HCT116 (cell line): ENCODE measurements at places on chromosomes 7 and 10.

DNA sequence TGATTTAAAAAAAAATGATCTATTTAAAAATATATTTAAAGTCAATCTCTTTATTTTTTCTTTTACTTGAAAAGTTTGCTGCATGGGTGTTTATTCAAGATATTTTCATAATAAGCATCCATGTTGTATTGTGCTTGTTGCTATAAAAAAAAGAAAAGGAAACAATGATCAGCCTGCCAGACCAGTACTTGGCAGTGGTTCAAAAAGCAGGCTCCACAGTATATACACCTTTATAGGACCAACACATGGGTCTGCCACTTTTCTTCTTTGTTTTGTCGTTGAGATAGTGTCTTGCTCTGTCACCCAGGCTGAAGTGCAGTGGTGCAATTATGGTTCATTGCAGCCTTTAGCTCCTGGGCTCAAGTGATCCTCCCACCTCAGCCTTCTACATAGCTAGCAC, 228.0 kb downstream of the TWIST1 start:
- DNase-seq: no peak

- DNase-seq: no peak
These were observed 39.3 kb downstream of the RBM33 start for GRCh38 chr7:155683714-155684113.

- DNase-seq: no peak
These were observed 80.6 kb downstream of the ABCB5 start for GRCh38 chr7:20696002-20696605.

DNA sequence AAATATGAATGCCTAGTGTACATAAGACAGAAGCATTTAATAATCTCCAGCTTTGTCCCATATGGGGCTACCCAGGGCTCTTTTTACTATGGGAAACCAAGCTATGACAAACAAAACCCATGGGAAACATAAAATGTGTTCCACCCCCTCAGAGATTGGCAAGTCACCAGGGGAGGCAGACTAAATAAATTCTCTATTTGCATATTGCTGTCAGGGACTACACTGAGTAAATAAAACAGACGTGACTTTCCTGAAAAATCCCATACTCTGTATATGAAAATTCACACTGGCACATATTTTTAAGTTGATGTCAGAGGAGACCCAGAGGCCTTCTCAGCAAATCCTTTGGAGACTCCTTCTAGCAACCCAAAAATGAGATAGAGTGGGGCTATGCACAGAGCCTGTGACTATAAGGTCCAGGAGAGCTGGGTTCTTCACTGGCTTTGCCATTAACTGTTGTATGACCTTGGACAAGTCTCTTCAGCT, 44.0 kb upstream of the HPSE2 start:
- no peak for DNase-seq

DNA sequence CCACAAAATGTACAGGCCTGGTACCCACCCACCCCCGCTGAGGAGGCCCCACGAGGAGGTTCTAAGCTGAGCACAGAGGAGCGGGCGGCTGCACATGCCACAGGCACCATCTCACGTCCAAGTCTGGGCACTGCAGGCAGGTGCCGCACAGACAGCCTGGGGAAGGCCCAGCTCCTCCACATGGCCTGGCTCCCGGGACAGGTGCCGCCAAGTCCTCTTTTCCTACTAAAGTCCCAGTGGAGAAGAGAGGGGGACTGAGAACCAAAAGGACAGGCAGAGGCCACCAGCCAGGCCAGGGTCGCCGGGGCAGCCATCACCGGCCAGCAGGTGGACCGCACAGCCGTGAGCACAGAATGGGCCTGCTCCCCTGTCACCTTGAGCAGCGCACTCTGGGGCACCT, 91.1 kb downstream of the MAD1L1 start:
- DNase-seq: no peak

DNA sequence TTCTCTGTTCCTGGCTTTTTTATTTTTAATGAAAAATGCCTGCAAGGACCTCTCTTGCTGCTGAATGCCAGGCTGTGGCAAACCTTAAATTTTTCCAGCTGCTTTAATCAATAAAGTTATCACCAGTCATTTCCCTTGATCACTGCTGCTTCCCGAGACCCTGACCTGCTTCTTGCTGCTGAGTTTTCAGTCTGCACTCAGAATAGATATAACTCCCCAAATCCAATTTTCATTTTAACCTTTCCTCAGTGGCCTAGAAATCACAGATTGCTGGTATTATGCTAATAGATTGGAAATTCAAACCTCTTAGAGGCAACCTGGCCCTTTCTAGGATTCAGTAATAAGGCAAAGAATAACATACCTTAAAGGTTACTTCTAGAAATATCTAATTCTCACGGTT, 43.7 kb downstream of the LHPP start:
- no peak for DNase-seq

GRCh38 chr10:23037561-23037960, 57.8 kb upstream of the MSRB2 start:
- DNase-seq: no peak

DNA sequence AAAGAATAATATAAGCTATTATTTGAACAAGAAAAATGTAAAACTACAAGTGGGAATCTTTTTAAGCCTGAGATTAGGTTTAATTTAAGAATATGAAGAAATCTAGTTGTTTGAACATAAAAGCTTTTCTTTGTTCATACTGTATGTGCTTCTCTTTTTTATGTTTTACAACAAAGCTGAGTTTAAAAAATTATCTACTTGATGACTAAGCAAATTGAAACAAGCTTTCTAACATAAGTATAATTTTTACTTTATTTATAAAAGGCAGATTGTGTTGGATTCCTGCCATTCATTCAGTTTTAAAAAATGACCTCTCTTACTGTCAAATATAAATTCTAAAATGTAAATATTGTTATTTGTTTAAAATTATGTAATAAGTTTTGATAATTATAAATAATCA, 958.2 kb downstream of the DNAJB9 start:
- no peak for DNase-seq

DNA sequence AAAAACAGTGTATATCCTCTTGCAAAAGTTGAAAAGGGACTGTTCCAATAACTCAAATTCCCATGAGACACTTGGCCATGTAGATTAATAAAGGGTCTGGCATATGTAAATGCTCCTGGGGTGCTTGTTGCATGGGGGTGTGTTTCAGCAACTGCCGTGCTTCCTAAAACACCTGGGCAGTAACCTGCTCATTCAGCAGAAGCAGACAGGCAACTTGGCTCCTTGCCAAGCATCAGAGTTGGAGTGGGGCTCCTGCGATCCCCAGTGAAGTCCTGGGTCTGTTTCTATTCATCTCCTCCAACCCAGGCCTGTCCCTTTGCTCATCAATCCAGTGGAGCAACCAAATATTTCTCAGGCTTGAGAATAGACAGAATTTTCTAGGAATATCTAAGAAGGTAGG, 42.2 kb upstream of the ADAM12 start:
- no peak for DNase-seq

GRCh38 chr10:132069122-132069848, 3.5 kb downstream of the JAKMIP3 start:
- no peak for DNase-seq

- no peak for DNase-seq
These were observed 113.0 kb downstream of the EXOC4 start for GRCh38 chr7:133365917-133366316.

DNA sequence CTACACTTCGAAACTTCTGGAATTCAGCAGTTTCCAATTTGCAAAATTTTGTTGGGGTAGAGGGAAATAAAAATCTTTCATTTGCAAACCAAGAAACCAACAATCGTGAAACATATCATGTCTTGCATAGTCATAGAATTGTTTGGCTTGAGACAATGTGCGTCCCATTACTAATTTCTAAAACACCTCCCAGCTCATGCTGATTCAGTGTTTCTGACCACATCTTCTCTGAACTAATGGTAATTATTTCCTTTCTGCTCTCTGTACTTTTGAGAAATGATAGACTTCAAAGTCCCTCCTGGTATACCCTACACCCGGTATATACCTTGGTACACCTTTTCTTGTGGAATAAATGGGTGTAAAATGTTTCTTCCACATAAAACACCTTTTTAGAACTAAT, 41.8 kb upstream of the TSPAN13 start:
- DNase-seq: no peak

- no peak for DNase-seq
These were observed 102.3 kb upstream of the ARHGAP21 start for GRCh38 chr10:24826009-24826408.

DNA sequence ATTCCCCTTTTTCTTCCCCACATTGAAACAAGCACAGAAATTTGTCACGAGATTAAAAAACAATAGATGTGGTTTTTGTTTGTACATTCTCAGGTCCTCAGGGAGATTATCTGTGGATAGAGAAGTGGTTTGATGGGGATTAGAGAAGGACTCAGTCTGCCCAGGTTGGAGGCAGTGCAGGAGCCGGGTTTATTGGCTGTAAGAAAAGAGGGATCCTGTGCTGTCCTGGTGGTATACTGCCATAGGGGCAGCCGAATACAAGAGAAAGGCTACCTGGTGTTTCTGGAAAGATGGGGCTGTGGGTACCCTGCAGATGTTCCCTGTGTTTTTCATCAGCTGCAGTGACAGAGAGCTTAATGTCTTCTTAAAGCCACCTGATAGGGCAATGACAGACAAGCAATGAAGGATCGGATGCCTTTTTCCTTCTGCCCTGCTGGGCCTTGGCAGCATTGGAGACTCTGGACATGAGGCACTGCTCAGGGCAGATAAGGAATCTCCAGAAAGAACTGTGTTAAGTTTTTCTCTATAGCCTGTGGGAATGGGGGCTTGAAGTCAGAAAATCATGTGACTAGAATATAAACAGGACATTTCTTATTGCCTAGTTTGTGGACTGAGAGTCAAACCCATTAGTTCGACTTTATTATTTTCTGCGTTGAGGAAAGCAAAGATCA, 18.1 kb upstream of the GPR141 start:
- DNase-seq: no peak

GRCh38 chr10:128483216-128483615, 357.0 kb upstream of the MKI67 start:
- DNase-seq: no peak

- no peak for DNase-seq
These were observed 210.5 kb downstream of the BICC1 start for GRCh38 chr10:58723186-58723585.

DNA sequence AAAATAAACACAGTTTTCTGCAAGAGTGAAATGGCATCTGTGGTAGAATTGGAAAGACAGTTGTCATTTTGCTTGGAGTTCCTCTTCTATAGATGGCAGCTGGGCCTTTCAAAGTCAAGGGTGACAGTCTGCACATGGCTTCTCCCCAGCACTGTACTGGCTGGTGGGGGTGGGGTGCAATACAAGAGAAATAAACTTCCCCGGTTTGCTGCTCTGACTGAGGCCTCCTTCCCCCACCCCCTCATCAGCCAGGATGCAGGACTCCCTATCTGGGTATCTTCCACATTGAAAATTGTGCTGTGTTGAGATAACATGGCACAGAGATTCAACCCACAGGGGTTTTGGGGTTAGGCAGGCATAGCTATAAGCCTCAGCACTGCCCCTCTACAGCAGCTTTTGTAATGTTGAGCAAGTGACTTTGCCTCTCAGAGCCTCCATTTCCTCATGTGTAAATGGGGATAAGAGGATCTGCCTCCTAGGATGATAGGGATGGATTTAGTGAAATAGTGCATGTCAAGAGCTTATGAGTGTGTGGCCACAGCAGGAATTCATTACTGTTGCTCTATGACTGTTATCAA, 85.8 kb upstream of the WDR11 start:
- DNase-seq: no peak
